Naive thymus-derived CD8-positive, alpha-beta T cell (primary cell): ENCODE measurements at places on chromosomes 1 and 21.
A peak's percentile ranks its signal among the peaks of the same experiment; 100 is the strongest.

- DNase-seq = no peak
Observed at GRCh38 chr1:46017876-46018503, 114.4 kb downstream of the PIK3R3 start.

DNA sequence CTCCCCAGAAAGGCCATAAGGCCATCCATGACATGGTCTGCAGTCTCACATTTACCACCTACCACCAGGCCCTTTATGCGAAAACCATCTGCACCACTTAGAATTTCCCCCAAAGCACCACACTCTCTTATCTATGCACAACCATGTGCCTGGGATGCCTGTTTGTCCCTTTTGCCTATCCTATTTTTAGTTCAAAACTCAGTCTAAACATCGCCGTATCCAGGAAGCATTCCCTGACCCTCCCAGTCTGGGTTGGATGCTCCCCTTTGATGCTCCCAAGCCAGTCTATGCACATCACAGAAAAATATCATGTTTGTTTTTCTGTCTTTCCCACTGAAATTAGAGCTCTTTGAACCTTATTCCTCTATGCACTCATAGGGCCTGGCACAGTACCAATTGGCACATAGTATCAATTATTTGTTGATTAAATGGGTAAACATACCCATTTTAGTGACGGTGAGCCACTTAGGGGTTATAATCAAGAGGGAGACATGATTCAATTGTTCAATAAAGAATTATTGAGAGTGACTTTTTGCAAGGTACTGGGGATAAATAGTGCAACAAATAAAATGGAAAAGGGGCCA lies 6.7 kb downstream of the MPL start:
- DNase-seq = no peak

DNA sequence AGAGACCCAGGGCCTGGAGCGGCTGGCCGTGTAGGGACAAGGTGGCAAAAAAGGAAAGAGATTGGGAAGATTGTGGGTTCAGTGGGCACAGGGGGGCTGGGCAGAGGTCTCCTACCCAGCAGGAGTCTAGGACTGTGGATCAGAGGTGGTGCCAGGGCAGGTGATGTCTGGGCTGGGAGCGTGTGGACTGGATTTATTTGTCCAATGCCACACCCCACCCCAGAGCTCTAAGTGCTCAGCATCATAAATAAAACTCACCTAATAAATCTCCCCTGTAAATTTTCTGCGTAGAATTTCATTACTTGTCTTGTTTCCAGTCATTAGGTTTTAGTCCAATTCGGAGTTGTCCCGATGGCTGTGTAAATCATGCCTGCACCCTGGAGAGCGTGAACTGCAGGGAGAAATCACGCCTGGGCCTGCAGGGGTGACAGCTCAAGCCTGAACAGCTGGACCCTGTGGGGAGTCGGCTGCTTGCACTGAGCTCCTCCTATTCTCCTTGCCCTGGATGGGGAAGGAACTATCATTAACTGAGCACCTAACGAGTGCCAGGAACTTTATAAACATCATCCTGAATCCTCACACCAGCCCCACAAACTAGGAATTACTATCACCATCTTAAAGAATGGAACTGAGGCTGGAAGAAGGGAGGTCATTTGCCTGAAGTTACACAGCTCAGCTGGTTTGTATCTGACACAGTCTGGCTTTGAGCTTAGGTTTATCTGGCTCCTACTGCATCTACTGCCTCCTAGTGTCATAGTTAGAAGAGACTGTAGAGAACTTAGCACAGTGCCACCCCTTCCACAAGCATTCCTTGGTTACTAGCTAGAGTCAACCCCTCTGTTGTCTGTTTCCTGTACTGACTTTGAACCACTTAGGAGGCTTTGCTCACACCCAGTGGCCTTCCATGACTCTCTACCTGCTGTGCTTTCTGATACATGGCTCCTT lies 25.0 kb upstream of the POU3F1 start:
- no peak for DNase-seq

DNA sequence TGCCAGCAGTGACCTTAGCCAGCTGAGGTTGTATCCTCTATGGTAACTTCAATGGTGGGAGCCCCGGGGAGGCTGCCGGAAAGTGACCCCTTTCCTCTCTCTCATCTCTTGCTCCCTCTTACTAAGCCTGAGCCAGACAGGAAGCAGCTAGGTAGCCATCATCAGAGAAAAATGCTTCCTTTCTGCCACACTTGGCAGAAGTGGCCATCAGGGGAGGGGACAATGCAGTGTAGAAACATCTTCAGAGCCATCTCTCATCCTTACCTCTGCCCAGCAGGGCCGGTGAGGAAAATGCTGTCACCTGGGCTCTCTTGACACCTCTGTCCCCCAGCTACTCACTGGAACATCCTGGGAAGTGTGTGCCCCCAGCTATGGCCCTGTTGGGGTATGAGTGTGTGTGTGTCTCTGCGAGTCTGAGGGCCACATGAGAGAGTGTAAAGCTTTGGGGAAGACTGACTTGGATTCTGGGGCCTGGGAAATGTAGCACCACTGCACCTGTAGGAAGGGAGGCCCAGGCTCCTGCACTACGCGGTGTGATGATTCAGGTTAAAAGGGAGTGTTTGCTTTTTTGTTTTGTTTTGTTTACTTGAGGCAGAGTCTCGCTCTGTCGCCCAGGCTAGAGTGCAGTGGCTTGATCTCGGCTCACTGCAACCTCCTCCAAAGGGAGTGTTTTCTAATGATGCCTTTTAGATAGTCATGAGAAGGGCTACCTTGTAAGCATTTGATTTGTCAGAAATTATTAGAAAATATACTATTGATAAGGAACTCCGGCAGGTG lies 48.7 kb upstream of the CNTN2 start:
- no peak for DNase-seq

DNA sequence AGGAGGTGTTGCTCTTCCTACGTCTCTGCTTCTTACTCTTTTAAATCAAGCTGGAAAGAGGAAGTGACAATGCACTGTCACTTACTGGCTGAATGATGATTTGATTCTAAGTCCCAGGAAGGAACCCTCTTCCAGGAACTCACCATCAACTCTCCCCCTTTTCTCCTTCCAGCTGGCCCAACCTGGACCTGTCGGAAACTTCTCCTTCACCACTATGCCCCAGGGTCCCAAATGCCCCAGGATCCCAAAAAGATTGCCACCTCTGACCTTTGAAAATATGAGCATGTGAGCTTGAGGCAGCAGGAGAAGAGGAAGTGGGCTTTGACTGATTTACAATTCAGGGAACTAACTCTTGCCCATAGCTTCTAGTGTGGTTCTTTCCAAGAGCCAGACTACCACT lies 5.3 kb upstream of the ADAMTS5 start:
- DNase-seq = no peak

GRCh38 chr1:64675718-64676345 lies 69.0 kb upstream of the RAVER2 start:
- DNase-seq = no peak

- no peak for DNase-seq
Observed at GRCh38 chr1:168709405-168710363, 19.3 kb downstream of the DPT start.

GRCh38 chr1:150560011-150560438 lies 10.8 kb downstream of the ADAMTSL4 start:
- peak; percentile 86 for DNase-seq

DNA sequence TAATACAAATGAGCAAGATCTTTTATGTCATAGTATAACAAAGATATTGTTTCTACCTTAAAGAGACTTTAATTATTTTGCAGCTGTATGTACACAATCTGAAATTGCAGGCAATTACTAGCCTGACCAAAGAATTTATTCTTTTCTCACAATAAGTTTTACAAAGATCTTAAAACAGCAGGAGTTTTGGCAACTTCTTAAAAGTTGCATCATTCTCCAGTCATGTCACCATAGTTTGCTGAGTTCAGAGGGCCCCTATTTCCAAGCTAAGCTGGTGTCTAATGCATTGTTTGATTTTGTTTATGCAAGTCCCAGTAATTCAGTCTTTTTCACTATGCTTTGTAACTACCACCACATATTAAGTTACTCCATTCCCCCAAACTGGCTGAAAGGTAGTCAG lies 114.8 kb downstream of the DNAH14 start:
- DNase-seq = no peak

GRCh38 chr1:185017338-185017737 lies 28.0 kb upstream of the RNF2 start:
- DNase-seq = no peak

GRCh38 chr1:246801241-246802020 lies 77.2 kb downstream of the SCCPDH start:
- no peak for DNase-seq

- DNase-seq = no peak
Observed at GRCh38 chr1:44361478-44361877, 6.4 kb upstream of the ERI3 start.
